ENCODE measurements at places on chromosomes 6 and 20. TPM values are rescaled to one million over a fixed set of nuclear protein-coding genes. Genes with fewer than 3 reads are reported as not detected.

APOM gene
- total RNA-seq, result 7.2 TPM

BEND3 gene
- 1.1 TPM for total RNA-seq

- DNase-seq, result no peak
Measured at GRCh38 chr6:163583558-163583957, 169.0 kb downstream of the QKI start.

DNA sequence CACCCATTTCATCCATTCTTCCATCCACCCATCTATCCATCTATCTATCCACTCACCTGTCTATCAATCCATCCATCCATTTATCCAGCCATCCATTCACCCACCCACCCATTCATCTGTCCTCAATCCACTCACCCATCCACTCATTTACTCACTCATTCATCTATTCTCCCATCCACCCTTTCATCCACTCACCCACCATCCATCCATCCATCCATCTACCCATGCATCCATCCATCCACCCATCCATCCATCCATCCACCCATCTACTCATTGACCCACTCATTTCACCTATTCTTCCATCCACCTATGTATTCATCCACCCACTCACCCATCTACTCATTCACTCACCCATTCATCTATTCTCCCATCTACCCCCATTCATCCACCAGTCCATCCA lies 24.2 kb upstream of the PTGIS start:
- DNase-seq, result no peak

DNA sequence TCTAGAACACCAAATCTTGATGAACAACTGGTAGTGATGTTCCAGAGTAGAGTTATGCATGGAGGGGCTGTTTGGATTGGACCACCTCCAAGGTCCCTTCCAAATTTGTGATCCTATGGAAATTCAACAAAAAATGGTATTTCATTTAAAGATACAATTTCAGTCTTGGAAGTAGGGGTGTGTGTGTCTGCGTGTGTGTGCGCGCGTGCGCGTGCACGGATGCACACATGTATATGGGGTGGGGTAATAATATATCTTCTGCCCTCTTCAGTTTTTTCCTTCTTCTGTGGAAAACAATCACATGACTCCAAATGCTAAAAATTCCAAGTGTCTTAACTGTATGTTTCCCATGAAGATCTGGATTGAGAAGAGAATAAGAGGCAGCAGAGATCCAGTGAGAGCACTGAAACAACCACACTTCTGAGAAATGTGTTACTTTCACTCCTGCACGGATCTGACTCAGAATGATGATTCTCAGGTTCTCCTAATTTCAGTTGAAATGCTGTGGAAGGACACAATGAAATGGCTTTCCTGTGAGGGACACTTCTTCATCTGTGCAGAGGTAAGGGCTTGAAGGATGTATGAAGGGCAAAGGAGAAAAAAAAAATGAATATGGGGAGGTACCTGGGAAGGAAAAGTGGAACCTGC lies 10.6 kb upstream of the IL17F start:
- no peak for DNase-seq

GRCh38 chr6:87922196-87922946 lies 125.3 kb upstream of the SPACA1 start:
- DNase-seq, result no peak

DNA sequence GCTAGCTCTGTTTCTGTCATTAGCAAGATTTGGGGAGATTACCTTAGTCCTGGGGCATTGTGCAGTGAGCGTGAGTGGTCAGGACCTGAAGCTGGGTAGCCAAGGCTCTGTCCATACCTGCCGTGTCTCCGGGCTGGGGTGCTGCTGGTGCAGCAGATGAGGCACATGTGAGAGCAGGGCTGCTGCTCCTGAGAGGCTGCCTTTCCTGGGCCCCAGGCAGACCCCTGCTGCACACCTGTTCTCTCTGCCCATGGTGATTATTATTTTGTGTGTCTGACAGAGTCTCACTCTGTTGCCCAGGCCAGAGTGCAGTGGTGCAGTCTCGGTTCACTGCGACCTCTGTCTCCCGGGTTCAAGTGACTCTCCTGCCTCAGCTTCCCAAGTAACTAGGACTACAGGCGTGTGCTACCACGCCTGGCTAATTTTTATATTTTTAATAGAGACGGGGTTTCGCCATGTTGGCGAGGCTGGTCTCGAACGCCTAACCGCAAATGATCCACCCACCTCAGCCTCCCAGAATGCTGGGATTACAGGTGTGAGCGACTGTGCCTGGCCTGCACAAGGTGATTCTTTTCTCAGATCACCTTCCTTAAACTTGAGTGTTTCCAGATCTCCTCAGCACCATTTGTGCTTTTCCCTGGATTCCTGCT lies 36.8 kb upstream of the IRF4 start:
- no peak for DNase-seq

- DNase-seq, result no peak
Measured at GRCh38 chr6:74137911-74138310, 441.9 kb downstream of the CD109 start.

DNA sequence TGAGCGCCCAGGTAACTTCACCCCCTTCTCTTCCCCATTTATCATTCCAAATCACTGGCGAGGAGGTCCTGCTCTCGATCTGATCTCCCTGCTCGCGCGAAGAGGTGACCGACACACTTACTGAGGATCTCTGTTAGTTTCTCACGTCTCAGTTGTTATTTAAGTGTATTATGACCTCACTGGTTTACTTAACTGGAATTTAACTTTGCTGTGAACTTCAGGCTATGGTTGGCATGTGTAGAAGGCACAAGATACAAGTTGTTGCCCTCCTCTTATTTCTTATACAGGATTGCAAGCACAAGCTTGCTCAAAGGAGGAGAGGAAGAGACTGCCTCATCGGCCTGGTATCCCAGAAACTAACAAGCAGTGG lies 1.2 kb downstream of the RNF217 start:
- no peak for DNase-seq

Data from lower leg skin (tissue), 4 donors.